ENCODE measurements at places on chromosomes 1 and 21. TPM values are rescaled to one million over a fixed set of nuclear protein-coding genes. Genes with fewer than 3 reads are reported as not detected.

The CD1D gene
- 0.10 TPM for total RNA-seq

The BCAN gene
- total RNA-seq: 0.10 TPM

The CNIH3 gene
- total RNA-seq: 0.98 TPM

The ADCY10 gene
- total RNA-seq: 0.48 TPM

The LDLRAD2 gene
- total RNA-seq: not detected

The KMO gene
- not detected for total RNA-seq

The INKA2 gene
- 5.6 TPM for total RNA-seq

The KRTAP7-1 gene
- total RNA-seq: not detected

The CLCNKB gene
- total RNA-seq: under 0.01 TPM
